ENCODE measurements at places on chromosomes 12 and 14. TPM values are rescaled to one million over a fixed set of nuclear protein-coding genes. Genes with fewer than 3 reads are reported as not detected.

CLEC2A gene
- not detected for polyA plus RNA-seq

WIF1 gene
- 201 TPM for polyA plus RNA-seq

SERPINA1 gene
- 5.1 TPM for polyA plus RNA-seq

MYO1H gene
- polyA plus RNA-seq, result 0.36 TPM

DNA sequence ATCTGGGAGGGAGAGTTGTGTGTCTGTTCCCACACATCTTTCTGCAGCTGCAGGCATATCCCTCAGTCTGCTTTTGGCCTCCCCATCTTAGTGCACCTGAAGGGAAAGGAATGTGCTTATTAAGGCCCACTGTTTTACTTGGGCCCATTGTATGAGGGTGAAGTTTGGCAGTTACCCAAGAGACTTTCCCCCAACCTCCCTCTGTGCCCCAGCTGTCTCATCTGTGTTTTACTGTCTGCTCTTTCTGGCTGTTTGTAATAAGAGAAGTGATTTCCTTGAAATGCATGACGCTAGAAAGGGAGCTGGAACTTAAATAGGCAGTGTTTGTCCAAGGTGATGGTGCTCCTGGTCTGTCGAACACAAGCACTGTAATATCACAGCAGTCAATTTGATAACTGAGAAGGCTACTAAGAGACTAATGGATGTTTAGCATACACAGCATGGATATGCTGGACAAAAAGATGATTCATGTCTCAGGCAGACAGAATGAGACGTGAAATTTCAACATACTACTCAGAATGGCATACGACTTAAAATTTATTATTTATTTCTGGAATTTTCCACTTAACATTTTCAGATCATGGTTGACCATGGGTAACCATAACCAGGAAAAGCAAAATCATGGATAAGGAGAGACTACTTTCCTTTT, 43.6 kb downstream of the FSCB start:
- H3K27me3 ChIP-seq, result no peaks in the 10 kb centered on the region
- H3K4me3 ChIP-seq, result no peak overlapping the region
- H3K4me1 ChIP-seq, result no peaks in the 10 kb centered on the region
- no peak for DNase-seq
- H3K36me3 ChIP-seq, result no peaks in the 10 kb centered on the region

GRCh38 chr12:3085341-3086139, 8.4 kb downstream of the TSPAN9 start:
- H3K4me1 ChIP-seq, result peaks cover 18% of the 10 kb centered on the region
- H3K27me3 ChIP-seq, result no peaks in the 10 kb centered on the region
- no peak for DNase-seq
- H3K36me3 ChIP-seq, result no peaks in the 10 kb centered on the region
- no peak overlapping the region for H3K4me3 ChIP-seq

DNA sequence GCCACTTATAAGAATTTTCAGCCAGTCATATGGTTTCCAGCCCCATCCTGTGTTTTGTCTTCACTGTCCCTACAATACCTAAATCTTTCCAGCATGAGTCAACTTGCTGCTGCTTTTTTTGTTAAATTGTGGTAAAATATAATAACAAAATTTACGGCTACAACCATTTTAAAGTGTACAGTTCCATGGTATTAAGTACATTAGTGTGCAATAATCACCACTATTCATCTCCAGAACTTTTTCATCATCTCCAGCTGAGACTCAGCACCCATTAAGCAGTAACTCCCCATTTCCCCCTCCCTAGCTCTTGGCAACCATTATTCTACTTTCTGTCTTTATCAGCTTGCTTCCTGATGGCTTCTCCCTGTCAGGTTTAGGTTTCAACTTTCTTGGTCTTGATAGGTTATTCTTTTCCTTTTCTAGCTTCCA, 39.1 kb downstream of the FRS2 start:
- H3K27ac ChIP-seq, result no peak overlapping the region
- no peaks in the 10 kb centered on the region for H3K36me3 ChIP-seq
- H3K4me1 ChIP-seq, result peaks cover 32% of the 10 kb centered on the region
- no peak overlapping the region for H3K4me3 ChIP-seq

DNA sequence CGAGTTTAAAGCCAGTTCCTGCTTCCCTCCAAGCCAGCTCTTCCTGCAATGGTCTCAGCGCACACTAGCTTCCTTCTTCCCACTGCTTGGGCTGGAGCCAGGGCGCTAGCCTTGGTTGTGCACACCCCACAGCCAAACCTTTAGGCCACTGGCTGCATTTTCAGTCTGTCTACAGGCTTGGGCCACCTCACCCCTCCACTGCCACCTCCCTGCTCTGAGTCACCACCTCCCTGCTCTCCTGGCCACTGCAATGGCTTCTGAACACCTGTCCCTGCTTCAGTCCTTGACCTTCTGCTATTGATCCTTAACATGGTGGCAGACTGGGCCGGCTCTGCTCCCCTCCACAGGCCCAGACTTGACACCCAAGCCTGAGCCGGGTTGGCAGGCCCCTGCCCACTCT, 151.1 kb downstream of the RBM19 start:
- no peak for DNase-seq
- no peaks in the 10 kb centered on the region for H3K4me1 ChIP-seq
- no peak overlapping the region for H3K27ac ChIP-seq

DNA sequence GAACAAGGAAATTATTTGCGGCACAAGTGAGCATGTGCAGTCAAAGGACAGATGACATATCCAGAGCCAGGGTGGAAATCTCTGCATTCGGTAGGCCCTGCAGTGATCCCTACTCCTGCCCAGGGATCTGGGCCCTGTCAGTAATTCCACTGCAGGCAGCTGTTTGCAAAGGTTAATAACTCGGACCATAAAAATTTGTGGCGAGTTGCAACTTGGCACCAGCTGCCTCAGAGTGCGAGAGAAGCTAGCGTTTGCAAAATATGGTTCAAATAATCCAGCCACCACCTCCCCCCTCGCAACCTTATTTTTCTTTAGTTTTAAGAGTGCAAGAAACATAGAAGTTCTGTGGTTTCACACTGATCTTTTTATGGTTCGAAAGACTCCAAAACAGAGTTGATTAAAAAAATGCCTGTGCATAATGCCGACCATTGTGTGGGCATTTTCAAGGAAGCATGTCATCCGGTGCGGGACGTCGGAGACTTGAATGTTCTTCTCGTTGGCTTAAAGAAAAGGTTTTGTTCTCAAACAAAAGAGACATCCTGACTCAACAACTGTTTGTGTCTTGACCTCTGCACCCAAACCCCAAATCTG, 224.5 kb downstream of the BCL11B start:
- no peak for DNase-seq
- no peak overlapping the region for H3K27ac ChIP-seq
- H3K4me1 ChIP-seq, result no peaks in the 10 kb centered on the region
- no peak overlapping the region for H3K4me3 ChIP-seq
- no peaks in the 10 kb centered on the region for H3K27me3 ChIP-seq
- H3K36me3 ChIP-seq, result no peaks in the 10 kb centered on the region

GRCh38 chr14:68759017-68759560, 33.8 kb downstream of the ZFP36L1 start:
- DNase-seq, result no peak
- H3K4me3 ChIP-seq, result no peak overlapping the region
- no peak overlapping the region for H3K27ac ChIP-seq
- H3K36me3 ChIP-seq, result no peaks in the 10 kb centered on the region
- H3K27me3 ChIP-seq, result peaks cover 5% of the 10 kb centered on the region

All from left lung (tissue), 14 donors.